ENCODE measurements at places on chromosomes 3 and 15.

DNA sequence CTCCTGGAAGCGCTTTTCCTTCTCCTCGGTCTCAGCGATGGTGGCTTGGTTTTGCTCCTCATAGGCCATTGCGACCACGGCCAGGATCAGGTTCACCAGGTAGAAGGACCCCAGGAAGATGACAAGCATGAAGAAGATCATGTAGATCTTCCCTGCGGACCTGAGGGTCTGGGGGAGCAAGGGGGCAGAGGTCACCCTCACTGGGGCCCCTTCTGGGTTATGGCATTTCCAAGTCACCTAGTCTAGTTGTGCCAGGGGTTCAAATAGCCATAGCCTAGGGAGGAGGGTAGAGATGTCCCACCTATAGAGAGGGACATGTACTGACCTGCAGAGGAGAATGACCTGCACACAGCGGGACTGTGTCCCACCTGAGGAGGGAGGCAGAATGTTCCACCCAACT is 43.5 kb downstream of the SCN5A start:
- no peak for DNase-seq

DNA sequence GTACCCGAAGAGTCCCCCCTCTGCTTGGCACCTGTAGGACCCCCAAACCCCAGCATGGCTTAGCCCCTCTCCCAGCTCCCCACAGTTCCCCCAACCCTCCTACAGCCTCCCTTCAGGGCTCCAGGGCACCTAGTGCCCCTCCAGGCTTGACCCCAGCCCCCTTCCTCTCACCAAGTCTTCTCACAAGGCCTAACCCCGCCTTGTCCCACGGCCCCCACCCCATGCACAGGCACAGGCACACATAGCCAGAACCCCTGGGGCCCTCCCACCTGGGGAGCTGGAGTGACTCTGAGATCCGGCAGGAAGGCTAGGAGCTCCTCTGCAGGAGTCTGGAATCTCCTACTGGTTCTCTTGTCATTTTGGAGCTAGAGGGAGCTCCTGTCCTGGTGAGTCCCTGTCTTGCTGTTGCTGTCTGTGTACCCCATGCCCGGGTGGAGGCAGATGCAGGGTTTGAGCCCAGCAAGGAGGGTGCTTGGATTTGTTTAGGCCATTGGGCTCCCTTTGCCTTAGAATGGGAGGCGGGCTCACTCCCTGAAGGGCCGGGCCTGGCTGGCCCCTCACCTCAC is 39.6 kb downstream of the KLF13 start:
- no peak for DNase-seq

DNA sequence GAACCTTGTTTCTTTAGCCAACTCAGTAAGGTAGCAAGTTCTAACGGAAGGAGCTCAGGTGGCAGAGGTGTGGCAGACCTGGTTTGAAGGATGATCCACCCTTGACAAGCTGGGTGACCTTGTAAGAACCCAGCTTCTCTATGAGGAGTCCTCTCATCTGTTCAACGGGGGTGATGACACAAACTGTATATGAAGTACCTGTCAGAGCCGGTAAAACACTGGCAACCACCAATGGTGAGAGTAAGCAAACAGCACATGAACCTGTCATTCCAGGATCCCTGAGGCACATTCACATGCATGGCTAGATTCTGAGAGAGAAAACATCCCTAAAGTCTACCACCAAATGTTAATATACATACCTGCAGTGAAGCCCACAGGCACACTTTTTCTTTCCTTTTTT is 2.4 kb downstream of the SCAP start:
- no peak for DNase-seq

DNA sequence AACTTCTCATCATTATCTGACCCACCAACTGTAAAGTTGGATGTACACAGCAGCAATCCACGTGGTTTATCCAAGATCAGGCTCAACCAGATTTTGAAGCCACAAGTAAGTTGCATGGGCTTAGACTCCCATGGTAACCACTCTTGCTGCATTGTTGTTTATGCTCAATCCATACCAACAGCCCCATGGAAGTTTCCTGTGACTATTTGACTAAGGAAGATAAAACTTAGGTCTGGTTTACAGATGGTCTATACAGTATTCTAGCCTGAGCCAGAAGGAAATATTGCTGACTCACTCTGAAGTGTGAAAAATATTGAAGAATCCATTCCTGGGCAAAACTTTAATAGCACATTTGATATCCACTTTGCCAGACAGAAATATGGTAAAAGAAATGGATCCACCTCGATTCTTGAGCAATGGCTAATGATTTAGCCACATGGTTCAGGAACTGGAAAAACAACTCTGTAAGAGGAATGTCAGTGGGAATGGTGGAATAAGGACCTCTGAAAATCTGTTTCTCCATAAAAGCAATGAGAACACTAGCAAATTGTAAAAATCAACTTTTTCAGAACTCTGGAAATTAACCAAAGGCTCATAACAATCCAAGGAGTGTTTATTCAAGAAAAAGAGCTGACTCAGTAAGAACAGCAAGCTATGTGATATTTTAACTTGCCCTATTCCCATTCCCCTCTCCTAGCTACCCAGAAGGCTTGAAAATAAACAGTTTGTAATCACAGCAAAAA is 162.9 kb upstream of the STT3B start:
- no peak for DNase-seq

DNA sequence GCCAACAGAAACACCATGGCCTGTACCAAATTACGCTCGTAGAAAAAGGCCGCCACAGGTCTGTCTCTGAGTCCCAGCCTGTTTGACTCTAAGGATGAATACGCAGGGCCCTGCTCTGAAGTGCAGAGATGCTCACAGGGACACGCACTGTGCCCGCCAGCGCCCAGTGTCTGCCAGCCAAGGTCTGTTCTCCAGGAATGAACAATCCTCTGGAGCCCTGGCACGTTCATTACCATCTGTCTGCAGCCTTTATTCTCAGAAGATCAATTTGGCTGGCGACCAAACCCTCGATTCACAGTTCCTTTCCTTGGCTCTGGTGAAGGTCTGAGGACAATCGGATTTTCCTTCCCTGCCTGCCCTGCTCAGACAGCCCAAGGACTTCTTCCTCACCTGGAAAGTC is 66.3 kb downstream of the NIPA2 start:
- DNase-seq = no peak

DNA sequence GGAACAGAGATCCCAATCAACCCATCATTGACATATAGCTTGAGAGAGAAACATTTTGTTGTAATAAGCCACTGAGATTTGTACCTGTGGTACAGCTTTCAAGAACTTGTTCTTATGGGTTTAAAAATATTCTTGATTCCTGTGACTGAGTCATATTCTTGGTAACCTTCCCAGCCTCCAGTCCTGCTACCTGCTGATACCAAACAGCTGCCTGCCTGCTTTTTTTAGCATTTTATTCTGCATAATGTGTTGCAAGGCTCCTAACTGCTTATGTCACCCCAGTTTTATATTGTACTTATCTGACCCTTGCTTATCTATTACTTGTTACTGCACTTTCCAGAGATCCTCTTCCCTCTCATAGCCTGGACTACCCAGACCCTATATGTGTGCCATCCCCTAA is 349.3 kb upstream of the SOX2 start:
- no peak for DNase-seq

DNA sequence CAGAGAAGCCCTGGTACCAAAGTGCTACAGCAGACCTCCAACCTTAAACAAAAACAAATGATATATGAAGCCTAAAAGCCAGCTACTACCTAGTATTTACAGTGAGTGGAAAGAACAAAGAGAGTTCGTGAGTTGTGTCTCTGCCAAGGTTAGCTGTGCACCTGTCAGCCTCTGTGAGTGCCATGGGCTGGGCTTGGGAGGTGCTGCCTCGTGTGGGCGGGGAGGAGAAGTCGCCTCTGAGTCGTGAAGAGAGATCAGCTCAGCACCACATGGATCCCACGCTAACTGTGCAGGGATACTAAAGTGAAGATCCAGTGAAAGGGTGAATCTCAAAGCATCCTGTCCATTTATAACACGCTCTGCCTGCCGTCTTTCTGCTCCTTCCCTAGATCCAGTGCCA is 101.9 kb downstream of the CHDH start:
- no peak for DNase-seq

- no peak for DNase-seq
These were observed 186.1 kb downstream of the TJP1 start for GRCh38 chr15:29636140-29636539.

GRCh38 chr3:45580112-45580765 is 14.3 kb upstream of the LIMD1 start:
- DNase-seq = no peak

GRCh38 chr3:30886888-30887287 is 7.6 kb downstream of the GADL1 start:
- no peak for DNase-seq

GRCh38 chr3:194869482-194870169 is 183.9 kb downstream of the FAM43A start:
- no peak for DNase-seq

DNA sequence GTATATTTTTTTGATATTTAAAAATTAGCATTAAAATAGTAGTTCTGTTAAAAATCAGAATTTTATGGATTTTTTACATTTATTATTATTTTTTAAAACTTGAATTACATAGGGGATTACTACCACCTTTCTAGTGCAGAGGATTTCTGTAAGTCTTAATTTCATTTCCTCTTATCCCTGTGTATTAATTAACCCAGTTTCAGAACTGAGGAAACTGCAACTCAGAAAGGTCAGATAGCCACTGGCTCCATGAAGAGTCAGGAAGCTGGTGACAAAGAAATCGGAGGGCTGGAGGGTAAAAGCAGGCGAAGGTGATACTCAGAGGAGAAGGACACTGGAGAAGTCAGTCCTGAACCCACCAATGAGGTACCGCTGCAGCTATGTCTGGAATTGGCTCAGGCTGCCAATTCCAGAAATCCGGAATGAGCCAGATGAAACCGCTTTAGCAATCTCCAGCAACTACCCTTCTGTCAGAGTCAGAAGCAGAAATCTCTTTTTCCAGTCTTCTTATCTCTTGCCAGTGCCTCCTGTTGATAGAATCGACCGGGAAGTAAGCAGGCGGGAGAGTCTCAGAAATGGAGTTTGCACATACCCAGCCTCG is 308.5 kb downstream of the SV2B start:
- DNase-seq = no peak

DNA sequence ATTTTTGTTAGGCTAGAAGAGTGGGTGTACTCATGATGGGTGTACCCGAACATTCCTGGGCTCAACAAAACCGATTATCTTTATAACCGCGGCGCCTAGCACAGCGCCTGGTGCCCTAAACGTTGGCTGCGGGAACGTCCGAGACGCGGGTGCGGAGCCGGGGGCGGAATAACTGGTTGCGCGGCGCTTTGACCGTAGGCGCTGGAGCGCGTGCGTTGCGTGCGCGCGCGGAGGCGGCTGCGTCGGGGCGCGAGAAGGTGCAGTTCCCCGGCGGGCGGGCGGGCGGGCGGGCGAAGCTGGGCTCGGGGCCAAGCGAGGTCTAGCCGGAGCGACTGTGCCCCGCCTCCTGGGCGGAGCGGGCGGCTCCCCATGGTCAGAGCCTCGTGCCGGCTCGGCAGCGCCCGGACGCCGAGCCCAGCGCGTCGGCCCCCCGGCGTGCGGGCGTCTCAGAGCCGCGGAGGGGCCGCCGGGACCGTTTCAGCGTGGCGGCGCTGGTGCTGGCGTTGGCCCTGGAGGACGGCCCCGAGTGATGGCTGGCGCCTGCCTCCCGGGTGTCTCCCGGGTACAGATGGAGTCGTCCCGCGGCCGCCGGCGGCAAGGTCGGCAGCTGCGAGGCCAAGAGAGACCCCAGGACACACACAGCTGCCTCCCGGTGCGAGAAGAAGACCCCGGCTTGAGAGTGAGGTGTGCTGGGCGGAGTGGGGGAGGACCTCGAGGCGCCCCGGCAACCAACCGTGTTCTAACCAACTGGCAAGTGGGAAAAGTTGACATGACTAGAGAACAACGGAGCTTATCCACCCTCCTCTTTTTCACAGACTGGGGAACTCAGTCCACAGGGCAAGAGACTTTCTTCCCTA is at the start of gene PLAAT1:
Gene PLAAT1, plus strand, starts transcription at position 373 of the 857 bp plus-strand sequence. CDS start 14,429 bp downstream, outside the sequence.
- DNase-seq = no peak

- DNase-seq = no peak
These were observed 32.0 kb downstream of the KCNMB2 start for GRCh38 chr3:178568155-178568731.

GRCh38 chr15:88394553-88395145 is 72.5 kb downstream of the MRPL46 start:
- no peak for DNase-seq

DNA sequence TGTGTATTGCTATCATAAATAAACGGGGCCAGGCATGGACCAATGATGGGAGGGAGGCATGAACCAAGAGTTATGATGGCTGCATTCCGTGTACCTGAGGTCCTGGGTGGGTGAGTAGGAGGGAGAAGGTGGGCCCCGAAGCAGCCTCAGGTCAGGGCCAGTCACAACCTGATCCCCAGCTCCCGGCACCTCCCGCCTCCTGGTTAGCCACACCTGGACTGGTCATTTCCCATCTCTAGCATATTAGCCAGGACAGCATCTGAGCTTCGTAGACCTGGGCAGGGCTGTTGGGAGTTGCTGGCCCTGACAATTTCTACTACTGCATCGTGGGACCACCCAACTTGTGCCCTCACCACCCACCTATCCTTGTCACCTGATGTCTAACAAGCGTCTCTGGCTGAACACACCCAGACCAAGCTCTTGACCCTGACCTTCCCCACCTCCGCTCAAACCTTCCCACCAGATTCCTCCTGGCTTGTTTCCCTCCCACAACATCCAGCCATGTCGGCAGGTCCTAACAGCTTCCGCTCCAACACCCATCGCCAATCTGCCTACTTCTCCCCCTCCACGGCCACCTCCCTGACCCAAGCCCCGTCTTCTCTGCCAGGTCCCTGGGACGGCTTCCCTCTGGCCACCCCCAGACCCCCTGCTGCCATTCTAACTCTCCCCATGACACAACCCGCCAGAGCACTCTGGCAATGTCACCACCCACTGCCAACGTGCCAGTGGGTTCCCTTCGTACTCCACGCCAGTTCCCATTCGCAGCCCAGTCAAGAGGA is 133.8 kb upstream of the IQSEC1 start:
- no peak for DNase-seq

GRCh38 chr3:192408647-192409200 is 318.6 kb downstream of the FGF12 start:
- no peak for DNase-seq

- DNase-seq = no peak
These were observed 69.1 kb upstream of the XCR1 start for GRCh38 chr3:46096336-46096735.

- DNase-seq = no peak
These were observed 6.3 kb downstream of the BHLHE40 start for GRCh38 chr3:4985330-4986174.

DNA sequence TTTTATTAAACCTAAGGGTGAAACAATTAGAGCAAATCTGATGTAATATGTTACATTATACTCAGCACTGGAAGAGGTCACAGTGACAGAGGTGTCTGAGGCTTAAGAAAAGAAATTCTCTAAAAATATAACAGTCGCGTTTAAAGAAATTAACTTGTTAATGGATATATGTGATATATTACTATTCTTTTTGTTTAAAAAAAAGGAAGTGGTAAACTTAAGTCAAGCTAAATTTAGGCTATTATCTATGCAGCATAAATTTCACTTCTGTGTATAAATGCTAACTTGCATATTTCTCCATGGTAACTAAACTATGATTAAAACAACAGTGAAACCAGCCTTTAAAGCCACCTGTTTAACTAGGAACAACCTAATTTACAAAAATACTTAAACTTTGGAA is 191.3 kb downstream of the FOXP1 start:
- DNase-seq = no peak

Measured in smooth muscle cell of the brain vasculature (primary cell).